ENCODE measurements at places on chromosomes 13 and 19. TPM values are rescaled to one million over a fixed set of nuclear protein-coding genes. Genes with fewer than 3 reads are reported as not detected.
A peak's percentile ranks its signal among the peaks of the same experiment; 100 is the strongest.

DNA sequence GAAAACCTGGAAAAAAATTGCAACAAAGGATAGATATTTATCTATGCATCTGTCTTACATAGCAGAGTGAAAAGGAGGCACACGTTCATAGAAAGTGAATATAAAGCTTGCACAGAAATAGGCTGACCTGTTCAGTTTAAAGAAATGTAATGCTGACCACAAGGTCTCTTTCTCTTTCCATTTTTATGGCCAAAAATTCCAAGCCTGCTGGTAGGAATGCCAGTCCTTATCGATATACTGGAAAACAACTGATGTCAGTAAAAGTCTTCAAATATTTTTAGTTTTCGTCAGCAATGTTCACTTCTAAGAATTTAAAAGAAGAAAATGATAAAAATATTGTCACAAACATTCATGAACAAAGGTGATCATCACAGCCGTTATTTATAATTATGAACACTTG, 59.0 kb upstream of the MCF2L start:
- H3K27me3 ChIP-seq: no peaks in the 10 kb centered on the region
- H3K36me3 ChIP-seq: no peaks in the 10 kb centered on the region
- H3K4me3 ChIP-seq: no peak overlapping the region
- H3K4me1 ChIP-seq: peaks cover 20% of the 10 kb centered on the region

DNA sequence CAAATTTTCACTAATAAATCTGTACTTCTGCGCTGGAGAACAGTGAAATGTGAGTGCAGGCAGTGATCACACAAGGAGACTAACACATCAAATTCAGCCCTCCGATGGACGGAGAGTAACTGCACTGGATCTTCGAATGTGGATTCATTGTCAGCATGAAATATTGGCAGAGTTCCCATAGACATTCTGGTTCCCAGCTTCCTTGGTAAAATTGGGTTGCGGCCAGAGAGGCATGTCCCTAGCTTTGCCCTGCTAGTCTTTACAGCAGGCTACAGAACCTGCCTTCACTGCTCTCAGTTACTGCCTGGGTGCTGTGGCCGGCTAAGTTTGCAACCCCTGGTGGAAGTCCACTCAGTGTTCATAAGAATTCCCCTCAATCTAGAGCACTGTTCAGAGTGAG, 32.3 kb upstream of the UQCRFS1 start:
- no peaks in the 10 kb centered on the region for H3K36me3 ChIP-seq
- DNase-seq: no peak
- no peak overlapping the region for H3K4me3 ChIP-seq
- H3K27me3 ChIP-seq: no peaks in the 10 kb centered on the region
- H3K27ac ChIP-seq: no peak overlapping the region
- no peaks in the 10 kb centered on the region for H3K4me1 ChIP-seq

GRCh38 chr19:5154129-5154798, 185.4 kb downstream of the KDM4B start:
- H3K27ac ChIP-seq: no peak overlapping the region
- peaks cover 22% of the 10 kb centered on the region for H3K4me1 ChIP-seq
- H3K27me3 ChIP-seq: no peaks in the 10 kb centered on the region
- no peak overlapping the region for H3K4me3 ChIP-seq
- peak; percentile 91 for DNase-seq

C5AR1 gene
- total RNA-seq: not detected

LSR gene
- 159 TPM for total RNA-seq

Data from H1 (cell line).